ENCODE measurements at places on chromosomes 11 and 22. TPM values are rescaled to one million over a fixed set of nuclear protein-coding genes. Genes with fewer than 3 reads are reported as not detected.
A peak's percentile ranks its signal among the peaks of the same experiment; 100 is the strongest.

Gene NXPE2
- not detected for total RNA-seq

Gene OR5B2
- not detected for total RNA-seq

Gene PKDREJ
- total RNA-seq = 0.33 TPM

Gene OR2D2
- total RNA-seq = not detected

Gene CCDC116
- total RNA-seq = 0.52 TPM

Gene OOSP2
- not detected for total RNA-seq

Gene HTR3A
- total RNA-seq = 1.0 TPM

- DNase-seq = peak; percentile 47
- H3K4me3 ChIP-seq = peak within 1 kb of the TSS; percentile 51
- peaks cover 19% of the 10 kb centered on the region for H3K4me1 ChIP-seq
- no peaks in the 10 kb centered on the region for H3K36me3 ChIP-seq
- no peak within 1 kb of the TSS for H3K27ac ChIP-seq
These were observed at the start of gene CHST1 for GRCh38 chr11:45665206-45665932. CHST1 (minus strand) TSS chr11:45665622; CDS start chr11:45650923, 14,699 bp downstream.

- no peak for DNase-seq
- peak overlapping the region; percentile 6 for H3K27ac ChIP-seq
- H3K27me3 ChIP-seq = no peaks in the 10 kb centered on the region
- H3K36me3 ChIP-seq = no peaks in the 10 kb centered on the region
These were observed 6.8 kb downstream of the RNF169 start for GRCh38 chr11:74755395-74755995.

- no peaks in the 10 kb centered on the region for H3K27me3 ChIP-seq
- H3K27ac ChIP-seq = no peak overlapping the region
- DNase-seq = no peak
- no peak overlapping the region for H3K4me3 ChIP-seq
- H3K36me3 ChIP-seq = no peaks in the 10 kb centered on the region
These were observed 33.5 kb downstream of the GDPD4 start for GRCh38 chr11:77267962-77268361.

DNA sequence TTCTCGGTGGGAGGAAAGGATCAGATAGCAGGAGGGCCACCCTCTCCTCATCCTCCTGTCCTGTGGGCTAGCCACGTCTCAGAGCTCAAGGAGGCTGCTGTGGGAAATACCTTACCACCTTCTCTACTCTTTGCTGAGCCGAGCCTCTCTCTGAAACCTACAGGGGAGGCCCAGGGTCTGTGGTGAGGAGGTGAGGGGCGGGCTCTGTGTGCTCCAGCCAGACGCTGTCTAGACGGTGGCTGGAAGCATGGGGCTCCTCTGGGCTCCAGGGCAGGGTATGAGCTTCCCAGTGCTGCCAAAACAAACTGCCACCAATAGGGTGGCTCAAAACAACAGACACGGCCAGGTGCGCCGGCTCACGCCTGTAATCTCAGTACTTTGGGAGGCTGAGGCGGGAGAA lies 5.5 kb upstream of the TMPRSS6 start:
- H3K4me3 ChIP-seq = no peak overlapping the region
- H3K4me1 ChIP-seq = no peaks in the 10 kb centered on the region
- H3K27me3 ChIP-seq = no peaks in the 10 kb centered on the region
- no peak overlapping the region for H3K27ac ChIP-seq

DNA sequence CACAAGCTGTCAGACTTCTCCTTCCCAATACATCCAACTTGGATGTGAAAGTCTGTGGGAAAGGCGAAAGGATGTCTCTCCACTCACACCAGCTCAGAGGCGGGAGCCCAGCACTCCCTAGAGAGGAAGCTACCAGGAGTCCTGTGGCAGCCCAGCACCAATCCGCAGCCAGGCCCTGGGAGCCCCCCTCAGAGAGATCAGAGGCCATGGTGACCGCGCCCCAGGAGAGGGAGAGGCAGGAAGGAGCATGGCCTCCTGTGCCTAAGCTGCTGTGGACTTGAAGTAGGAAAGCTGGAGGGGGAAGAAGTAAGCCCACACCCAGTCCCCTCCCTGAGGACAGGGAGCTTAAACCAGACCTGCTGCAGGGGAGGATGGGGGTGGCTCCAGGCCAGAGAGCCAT lies 24.4 kb upstream of the IGSF9B start:
- H3K27ac ChIP-seq = no peak overlapping the region
- no peaks in the 10 kb centered on the region for H3K36me3 ChIP-seq
- no peaks in the 10 kb centered on the region for H3K27me3 ChIP-seq
- H3K4me3 ChIP-seq = no peak overlapping the region
- no peak for DNase-seq

DNA sequence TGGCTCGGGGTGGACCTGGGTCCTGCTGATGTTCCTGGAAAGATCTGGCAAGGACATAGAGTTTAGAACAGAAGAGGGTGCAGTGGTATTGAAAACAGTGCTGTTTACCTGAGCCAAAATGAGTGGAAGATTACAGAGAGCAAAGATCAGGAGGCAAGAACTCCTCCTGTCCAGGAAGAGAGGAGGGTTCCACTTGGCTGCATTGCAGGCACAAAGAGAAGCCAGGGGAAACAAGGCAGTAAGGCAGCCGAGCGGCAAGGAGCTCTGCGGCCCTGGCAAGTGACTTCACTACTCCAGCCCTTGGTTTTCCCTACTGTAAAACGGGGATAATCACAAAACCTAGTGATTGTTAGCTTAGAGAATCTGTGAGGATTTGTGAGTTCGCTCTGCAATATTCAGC lies 3.7 kb upstream of the PACSIN2 start:
- no peak for DNase-seq
- H3K4me1 ChIP-seq = peaks cover 22% of the 10 kb centered on the region
- H3K4me3 ChIP-seq = no peak overlapping the region
- no peaks in the 10 kb centered on the region for H3K27me3 ChIP-seq
- no peaks in the 10 kb centered on the region for H3K36me3 ChIP-seq

DNA sequence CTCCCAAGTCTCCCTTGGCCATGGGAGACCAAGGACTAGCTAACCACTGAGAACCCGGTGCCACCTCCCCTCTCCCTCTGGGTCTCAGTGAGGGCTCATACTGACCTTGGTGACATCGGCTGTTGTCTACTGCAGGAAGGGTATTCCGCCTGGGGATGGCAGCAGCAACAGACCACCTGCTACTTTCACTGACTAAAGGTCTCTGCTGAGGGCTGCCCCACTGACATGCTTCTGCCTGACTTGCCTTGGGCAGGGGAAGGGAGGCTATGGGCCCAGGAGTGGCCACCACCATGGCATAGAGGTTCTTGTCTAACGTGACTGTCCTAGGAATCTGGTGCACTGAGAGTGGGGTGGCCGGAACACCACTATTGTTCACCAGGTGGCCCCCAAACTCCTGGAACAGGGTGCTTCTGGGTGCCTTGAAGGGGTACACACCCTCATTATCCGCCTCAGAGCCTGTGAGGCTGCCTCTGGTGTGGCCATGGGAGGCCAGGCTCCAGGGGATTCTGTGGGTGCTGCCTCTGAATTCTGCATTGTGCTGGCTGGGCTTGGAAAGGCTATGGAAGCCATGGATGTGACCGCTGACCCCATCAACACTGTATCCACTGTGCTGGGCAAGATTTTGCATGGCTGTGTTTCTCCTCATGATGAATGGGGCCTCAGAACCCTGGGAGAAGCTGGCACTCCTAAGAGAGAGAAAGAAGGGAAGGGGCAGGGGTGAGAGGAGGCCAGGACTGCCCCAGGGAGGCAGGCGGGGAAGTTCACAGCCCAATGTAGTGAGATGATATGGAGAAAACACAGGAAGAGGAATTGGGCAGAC lies 38.3 kb downstream of the GAB4 start:
- H3K36me3 ChIP-seq = no peaks in the 10 kb centered on the region
- no peak overlapping the region for H3K27ac ChIP-seq
- H3K4me1 ChIP-seq = no peaks in the 10 kb centered on the region
- no peaks in the 10 kb centered on the region for H3K27me3 ChIP-seq

GRCh38 chr22:26709617-26710390 lies 52.4 kb downstream of the MIAT start:
- no peaks in the 10 kb centered on the region for H3K27me3 ChIP-seq

GRCh38 chr11:35412285-35412684 lies 7.1 kb downstream of the SLC1A2 start:
- H3K4me1 ChIP-seq = no peaks in the 10 kb centered on the region
- H3K27ac ChIP-seq = no peak overlapping the region
- no peak for DNase-seq
- no peaks in the 10 kb centered on the region for H3K36me3 ChIP-seq
- H3K27me3 ChIP-seq = no peaks in the 10 kb centered on the region

DNA sequence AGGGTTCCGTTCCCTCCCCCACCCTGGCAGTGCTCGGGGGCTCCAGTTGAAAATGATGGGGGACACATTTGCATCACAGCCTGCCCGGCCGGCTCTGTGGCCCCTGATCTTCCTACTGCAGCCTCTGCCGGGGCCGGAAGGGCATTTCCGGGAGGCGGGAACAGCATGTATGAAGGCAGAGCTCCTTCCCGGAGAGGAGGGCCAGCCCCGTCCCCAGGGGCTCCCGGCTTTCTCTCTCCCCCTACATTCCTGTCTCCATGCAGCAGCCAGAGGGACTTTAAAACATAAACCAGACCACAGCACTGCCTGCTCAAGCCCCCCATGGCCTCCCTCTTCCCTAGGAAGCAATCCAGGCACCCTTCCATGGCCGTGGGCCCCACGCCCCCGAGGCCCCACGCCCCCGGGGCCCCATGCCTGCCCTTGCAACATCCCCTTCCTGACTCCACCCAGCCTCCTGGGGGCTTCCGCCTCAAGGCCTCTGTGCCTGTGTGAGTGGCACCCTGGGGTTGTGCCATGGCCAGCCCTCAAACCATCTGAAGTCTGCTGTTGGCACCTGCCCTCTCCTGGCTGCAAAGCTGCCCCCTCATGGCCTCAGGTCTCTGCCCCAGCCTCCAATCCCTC lies 73.1 kb downstream of the CDKN1C start:
- H3K36me3 ChIP-seq = no peaks in the 10 kb centered on the region
- H3K4me3 ChIP-seq = no peak overlapping the region
- H3K27ac ChIP-seq = no peak overlapping the region
- peak; percentile 30 for DNase-seq
- H3K4me1 ChIP-seq = peaks cover 7% of the 10 kb centered on the region

DNA sequence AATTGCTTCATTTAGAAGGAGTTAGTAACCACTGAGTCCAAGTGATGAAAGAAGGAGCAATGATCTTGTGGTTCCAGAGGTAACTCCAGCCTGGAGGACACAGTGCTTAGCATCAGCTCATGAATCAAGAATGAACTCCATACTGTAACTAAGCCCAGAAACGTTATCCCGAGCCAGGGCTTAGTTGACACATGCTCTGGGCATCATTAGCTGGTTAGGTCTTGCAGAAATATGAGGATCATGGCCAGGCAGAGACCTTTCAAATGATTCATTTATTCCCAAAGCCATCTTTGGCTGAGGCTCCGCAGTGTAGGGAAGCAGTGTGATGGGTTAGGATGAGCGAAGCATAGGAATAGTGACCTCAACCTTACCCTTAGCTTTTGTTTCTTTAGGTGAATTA lies 277.4 kb downstream of the FAM76B start:
- H3K27ac ChIP-seq = peak overlapping the region; percentile 30
- H3K4me1 ChIP-seq = no peaks in the 10 kb centered on the region
- no peaks in the 10 kb centered on the region for H3K27me3 ChIP-seq
- no peak overlapping the region for H3K4me3 ChIP-seq

DNA sequence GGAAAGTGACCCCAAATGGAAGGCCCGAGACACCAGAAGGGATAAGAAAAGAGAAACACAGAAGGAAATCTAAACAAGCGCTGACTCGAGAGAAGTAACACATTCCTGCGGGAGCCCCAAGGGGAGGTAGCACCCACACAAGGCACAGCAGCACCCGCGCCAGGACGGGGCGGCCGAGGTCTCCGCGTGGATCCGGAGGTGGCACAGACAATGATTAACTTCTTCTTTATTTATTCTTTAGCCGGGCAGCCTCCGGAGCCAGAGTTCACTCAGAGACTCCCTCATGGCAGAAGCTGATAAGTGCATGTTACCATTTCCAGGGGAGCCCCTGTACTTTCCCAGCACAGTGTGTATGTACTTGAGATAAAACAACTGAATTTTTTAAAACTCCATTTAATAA lies 5.1 kb downstream of the TOLLIP start:
- DNase-seq = peak; percentile 88
- H3K27ac ChIP-seq = peak overlapping the region; percentile 75
- no peaks in the 10 kb centered on the region for H3K36me3 ChIP-seq
- peaks cover 94% of the 10 kb centered on the region for H3K4me1 ChIP-seq

- no peak overlapping the region for H3K4me3 ChIP-seq
- no peaks in the 10 kb centered on the region for H3K27me3 ChIP-seq
- no peak overlapping the region for H3K27ac ChIP-seq
- DNase-seq = no peak
- no peaks in the 10 kb centered on the region for H3K4me1 ChIP-seq
These were observed 341.9 kb upstream of the B3GAT1 start for GRCh38 chr11:134753771-134754520.

GRCh38 chr11:69451289-69451688 lies 30.2 kb upstream of the LINC01488 start:
- H3K4me1 ChIP-seq = peaks cover 6% of the 10 kb centered on the region
- H3K27me3 ChIP-seq = no peaks in the 10 kb centered on the region
- no peak overlapping the region for H3K27ac ChIP-seq
- no peaks in the 10 kb centered on the region for H3K36me3 ChIP-seq
- DNase-seq = no peak
- no peak overlapping the region for H3K4me3 ChIP-seq

- H3K4me1 ChIP-seq = peaks cover 30% of the 10 kb centered on the region
- H3K27ac ChIP-seq = peak overlapping the region; percentile 53
- no peaks in the 10 kb centered on the region for H3K27me3 ChIP-seq
- H3K4me3 ChIP-seq = no peak overlapping the region
- peak; percentile 31 for DNase-seq
These were observed 11.6 kb downstream of the PRR33 start for GRCh38 chr11:1879941-1880720.

- no peak overlapping the region for H3K27ac ChIP-seq
- H3K36me3 ChIP-seq = no peaks in the 10 kb centered on the region
- DNase-seq = no peak
These were observed 9.1 kb downstream of the ANKK1 start for GRCh38 chr11:113396690-113397089.

- no peaks in the 10 kb centered on the region for H3K36me3 ChIP-seq
- peaks cover 37% of the 10 kb centered on the region for H3K4me1 ChIP-seq
- no peak overlapping the region for H3K4me3 ChIP-seq
- DNase-seq = no peak
These were observed 8.9 kb downstream of the PPARA start for GRCh38 chr22:46159212-46159611.

DNA sequence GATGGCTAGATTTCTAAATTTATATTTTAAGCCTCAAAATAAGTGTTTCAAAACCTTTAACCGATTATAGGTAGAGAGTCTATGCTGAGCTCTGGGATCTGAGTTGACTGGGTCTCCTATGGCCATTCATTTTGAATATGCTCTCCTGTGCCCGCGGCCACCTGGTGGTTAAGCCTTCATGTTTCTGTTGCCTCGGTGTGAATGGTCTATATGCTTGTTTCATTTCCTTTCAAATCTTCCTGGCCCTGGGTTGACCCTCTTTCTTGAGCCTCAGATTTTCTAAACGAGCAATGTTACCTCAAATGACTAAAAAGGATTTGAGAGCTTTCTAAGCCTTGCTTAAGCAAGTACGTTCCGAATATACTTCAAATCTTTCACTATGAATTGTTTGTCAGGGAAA lies 789.4 kb upstream of the KIRREL3 start:
- H3K27me3 ChIP-seq = no peaks in the 10 kb centered on the region
- H3K36me3 ChIP-seq = no peaks in the 10 kb centered on the region
- H3K4me1 ChIP-seq = no peaks in the 10 kb centered on the region
- H3K4me3 ChIP-seq = no peak overlapping the region
- no peak overlapping the region for H3K27ac ChIP-seq

GRCh38 chr11:76313271-76313670 lies 67.7 kb downstream of the THAP12 start:
- H3K27me3 ChIP-seq = no peaks in the 10 kb centered on the region
- no peak for DNase-seq
- no peaks in the 10 kb centered on the region for H3K36me3 ChIP-seq
